Neural progenitor cell (in vitro differentiated cells): ENCODE measurements at places on chromosomes 13 and 19. TPM values are rescaled to one million over a fixed set of nuclear protein-coding genes. Genes with fewer than 3 reads are reported as not detected.

CPT1C gene
- total RNA-seq: 51.7 and 105 TPM in 2 replicates

SIGLEC8 gene
- not detected in 2 replicates for total RNA-seq

ZNF723 gene
- total RNA-seq: not detected in 2 replicates

TUBB4A gene
- 2.4 and 7.3 TPM in 2 replicates for total RNA-seq

ZNF468 gene
- 30.4 and 40.7 TPM in 2 replicates for total RNA-seq

KCNN4 gene
- 0.40 TPM in 1 of 2 replicates, not detected in the other for total RNA-seq

CASP14 gene
- total RNA-seq: not detected in 2 replicates

ZNF780A gene
- 30.2 and 32.9 TPM in 2 replicates for total RNA-seq

RNASEH2B gene
- 41.0 and 57.5 TPM in 2 replicates for total RNA-seq

NANOS3 gene
- total RNA-seq: not detected in 2 replicates

TPTE2 gene
- 0.06 and 0.17 TPM in 2 replicates for total RNA-seq

KLK5 gene
- not detected in 2 replicates for total RNA-seq

RAB11B gene
- total RNA-seq: 17.1 and 32.3 TPM in 2 replicates

FAM216B gene
- not detected in 2 replicates for total RNA-seq

ARRDC2 gene
- 4.7 and 14.4 TPM in 2 replicates for total RNA-seq

ISOC2 gene
- total RNA-seq: 14.8 and 34.4 TPM in 2 replicates

APOC4 gene
- not detected in 2 replicates for total RNA-seq

GET3 gene
- total RNA-seq: 62.9 and 99.6 TPM in 2 replicates
